ENCODE measurements at places on chromosomes 6 and 20. TPM values are rescaled to one million over a fixed set of nuclear protein-coding genes. Genes with fewer than 3 reads are reported as not detected.

Gene PRRT1
- total RNA-seq = 0.46 TPM

Gene TCF21
- total RNA-seq = 5.2 TPM

Gene CRYBG1
- total RNA-seq = 1.8 TPM

Gene PRSS35
- not detected for total RNA-seq

Gene ADTRP
- not detected for total RNA-seq

Gene MYMX
- not detected for total RNA-seq

Gene CDH22
- total RNA-seq = 5.2 TPM

Gene RIMS1
- 1.3 TPM for total RNA-seq

Gene ADGB
- total RNA-seq = not detected

Gene PSORS1C2
- total RNA-seq = not detected

Gene KCNS1
- total RNA-seq = not detected

Gene CCN5
- 13.6 TPM for total RNA-seq

Gene KHDC1L
- not detected for total RNA-seq

Gene MUC21
- not detected for total RNA-seq

Gene HBS1L
- total RNA-seq = 95.1 TPM

Gene ANKEF1
- total RNA-seq = 1.1 TPM

Gene SLC25A27
- 11.1 TPM for total RNA-seq

Gene UNC5CL
- 0.60 TPM for total RNA-seq

Gene TFAP2D
- not detected for total RNA-seq

Gene MLN
- total RNA-seq = not detected

Gene SNAP91
- 5.5 TPM for total RNA-seq

Gene DSP
- total RNA-seq = 305 TPM

Gene RSPO3
- total RNA-seq = 0.92 TPM

Gene PLCB1
- 7.2 TPM for total RNA-seq

Gene MAP7
- total RNA-seq = 3.2 TPM

Gene DEFB124
- not detected for total RNA-seq

Gene ZC2HC1B
- not detected for total RNA-seq

Gene RAET1E
- 0.27 TPM for total RNA-seq

Gene LPIN3
- 18.1 TPM for total RNA-seq

Gene SLC17A1
- not detected for total RNA-seq

Gene MEI4
- total RNA-seq = 0.65 TPM

Gene FAM162B
- 3.8 TPM for total RNA-seq

Gene NOX3
- not detected for total RNA-seq

Gene ADGRF5
- 48.0 TPM for total RNA-seq

Gene BTN3A1
- 11.2 TPM for total RNA-seq

Gene SYCP2
- 1.4 TPM for total RNA-seq

Gene FGD2
- total RNA-seq = 7.9 TPM

Gene DPPA5
- total RNA-seq = not detected

Gene KIF25
- total RNA-seq = not detected
